ENCODE measurements at places on chromosomes 6 and 20.

- DNase-seq, result no peak
Observed at GRCh38 chr6:70991253-70991652, 34.4 kb upstream of the B3GAT2 start.

GRCh38 chr20:35985806-35986205 is 17.4 kb downstream of the CNBD2 start:
- DNase-seq, result no peak

- DNase-seq, result no peak
Observed at GRCh38 chr6:70110126-70111022, 192.5 kb downstream of the COL9A1 start.

DNA sequence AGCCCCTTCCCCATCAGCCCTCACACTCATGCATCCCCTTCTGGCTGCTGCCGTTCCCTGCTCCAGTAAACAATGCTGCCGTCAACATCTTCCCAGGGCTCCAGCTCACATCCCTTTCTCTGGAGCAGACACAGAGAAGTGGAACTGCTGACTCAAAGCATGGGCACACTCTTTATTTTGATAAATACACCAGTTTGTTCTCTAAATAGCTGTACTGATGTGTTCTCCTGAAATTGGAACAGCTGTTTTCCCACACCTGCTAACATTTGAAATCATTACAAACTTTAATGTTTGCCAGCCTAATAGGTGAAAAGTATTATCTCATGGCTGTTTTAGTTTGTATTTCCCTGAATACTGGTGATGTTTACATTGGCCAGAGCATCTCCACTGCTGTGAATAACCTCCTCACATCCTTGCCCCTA is 102.1 kb upstream of the NXT1 start:
- DNase-seq, result no peak

DNA sequence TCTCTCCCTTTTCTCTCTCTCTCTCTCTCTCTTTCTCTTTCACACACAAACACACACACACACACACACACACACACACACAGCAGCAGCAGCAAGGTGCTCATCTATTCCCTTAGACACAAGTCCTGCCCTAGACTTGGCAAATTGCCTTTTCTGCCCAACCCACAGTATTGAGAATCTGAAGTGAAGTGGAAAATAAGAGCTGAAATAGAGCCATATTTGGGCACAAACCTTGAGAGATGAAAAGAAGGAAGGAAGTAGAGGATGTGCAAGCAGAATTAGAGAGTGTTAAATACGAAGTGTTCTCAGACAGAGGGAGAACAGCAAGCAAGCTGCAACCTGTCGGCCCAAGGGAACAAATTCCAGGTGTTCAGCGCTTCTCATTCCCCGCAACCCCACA is 557.5 kb upstream of the NOX3 start:
- DNase-seq, result no peak

DNA sequence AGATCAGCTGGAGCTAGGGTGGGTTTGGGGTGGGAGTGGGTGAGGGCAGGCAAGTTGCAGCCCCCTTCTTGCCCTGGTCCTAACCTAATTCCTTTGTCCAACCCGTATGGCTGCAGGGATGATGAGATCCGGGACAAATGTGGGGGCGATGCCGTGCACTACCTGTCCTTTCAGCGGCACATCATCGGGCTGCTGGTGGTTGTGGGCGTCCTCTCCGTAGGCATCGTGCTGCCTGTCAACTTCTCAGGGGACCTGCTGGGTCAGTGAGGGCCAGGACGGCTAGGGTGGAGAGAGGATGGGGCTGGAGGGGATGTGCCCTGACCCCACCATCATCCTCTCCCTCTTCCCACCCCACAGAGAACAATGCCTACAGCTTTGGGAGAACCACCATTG is 12.0 kb downstream of the TMEM63B start:
- DNase-seq, result no peak

DNA sequence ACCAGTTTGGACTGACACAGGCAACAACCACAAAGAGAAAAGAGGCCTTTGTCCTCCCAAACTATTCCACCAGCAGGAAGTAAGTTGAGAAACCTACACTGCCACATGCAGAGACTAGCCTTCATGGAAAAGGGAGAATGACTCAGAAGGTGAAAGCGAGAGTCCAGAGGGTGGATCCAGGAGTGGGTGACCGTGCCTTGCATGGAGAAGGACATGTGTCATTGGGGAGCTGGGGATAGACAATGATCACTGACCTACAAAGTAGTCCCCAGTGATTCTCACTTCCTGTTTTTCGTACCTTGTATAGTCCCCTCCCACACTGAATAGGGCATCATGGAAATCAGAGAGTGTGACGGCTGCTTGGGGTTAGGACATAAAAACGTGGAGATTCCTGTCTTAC is 91.9 kb downstream of the MYLK4 start:
- no peak for DNase-seq

- no peak for DNase-seq
Observed at GRCh38 chr6:24324617-24325016, 33.2 kb downstream of the DCDC2 start.

DNA sequence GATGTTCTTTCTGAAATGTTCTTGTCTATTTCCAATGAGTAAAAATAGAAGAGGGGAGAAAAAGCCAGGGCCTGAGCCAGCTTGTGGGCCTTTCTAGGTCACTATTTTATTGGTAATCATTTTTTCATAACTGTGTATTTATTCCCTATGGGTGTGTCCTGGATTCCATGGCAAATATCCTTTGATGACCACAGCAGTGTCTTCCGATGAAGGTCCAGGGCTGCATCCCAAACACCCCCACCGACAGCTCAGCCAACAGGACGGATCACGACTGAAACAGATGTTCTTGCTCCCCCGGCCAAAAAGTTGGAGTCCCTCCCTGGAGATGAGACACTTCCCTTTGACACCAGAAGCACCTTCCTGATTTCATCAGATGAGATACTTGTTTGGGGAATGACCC is 105.4 kb upstream of the PLEKHG1 start:
- DNase-seq, result no peak

DNA sequence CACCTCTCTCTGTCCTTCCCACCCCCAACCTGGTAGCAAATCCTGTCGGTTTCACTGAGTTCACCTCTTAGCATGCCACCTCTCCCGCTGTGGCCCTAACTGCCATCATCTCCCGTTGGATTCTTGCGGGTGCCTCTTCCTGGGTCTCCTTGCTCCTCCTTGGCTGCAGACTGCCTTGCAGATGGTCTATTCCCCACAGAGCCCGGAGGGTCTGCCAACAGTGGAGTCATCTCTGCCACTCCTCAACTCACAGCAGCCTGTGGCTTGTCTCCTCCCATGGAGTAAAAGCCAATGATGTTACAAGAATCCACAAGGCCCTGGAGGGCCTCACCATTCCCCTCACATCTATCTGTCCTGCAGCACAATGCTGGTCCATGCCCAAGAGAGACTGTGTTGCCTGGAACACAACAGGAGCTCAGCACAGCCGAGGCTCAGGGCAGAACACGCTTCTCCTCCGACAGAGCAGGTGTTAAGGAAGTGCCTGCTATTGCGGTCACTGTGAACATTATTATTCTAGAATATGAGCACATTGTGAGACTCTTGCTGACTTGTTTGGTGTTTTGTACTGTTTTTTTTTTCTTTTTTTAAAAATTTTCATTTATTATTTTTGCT is 241.8 kb upstream of the SULF2 start:
- DNase-seq, result no peak

GRCh38 chr6:169035385-169036240 is 218.0 kb downstream of the THBS2 start:
- peak; percentile 43 for DNase-seq

DNA sequence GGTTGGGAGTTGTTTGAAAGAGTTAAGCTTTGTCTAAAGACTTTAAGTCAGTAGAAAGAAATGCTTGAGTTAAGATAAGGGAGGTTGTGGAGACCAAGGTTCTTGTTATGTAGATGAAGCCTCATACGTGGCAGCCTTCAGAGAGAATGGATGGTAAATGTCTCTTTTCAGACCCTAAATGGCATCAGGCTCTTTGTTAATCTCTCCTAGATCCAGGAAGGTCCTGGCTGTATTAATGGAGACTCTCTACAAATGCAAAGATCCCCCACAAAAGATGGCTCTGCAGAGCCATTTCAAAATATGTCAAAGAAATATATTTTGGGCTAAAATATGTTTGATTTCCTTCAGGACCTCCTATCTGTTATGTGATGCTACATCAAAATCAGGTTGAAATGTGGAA is 161.6 kb downstream of the ADAT2 start:
- no peak for DNase-seq

- DNase-seq, result no peak
Observed at GRCh38 chr6:114247101-114247500, 95.7 kb downstream of the HS3ST5 start.

DNA sequence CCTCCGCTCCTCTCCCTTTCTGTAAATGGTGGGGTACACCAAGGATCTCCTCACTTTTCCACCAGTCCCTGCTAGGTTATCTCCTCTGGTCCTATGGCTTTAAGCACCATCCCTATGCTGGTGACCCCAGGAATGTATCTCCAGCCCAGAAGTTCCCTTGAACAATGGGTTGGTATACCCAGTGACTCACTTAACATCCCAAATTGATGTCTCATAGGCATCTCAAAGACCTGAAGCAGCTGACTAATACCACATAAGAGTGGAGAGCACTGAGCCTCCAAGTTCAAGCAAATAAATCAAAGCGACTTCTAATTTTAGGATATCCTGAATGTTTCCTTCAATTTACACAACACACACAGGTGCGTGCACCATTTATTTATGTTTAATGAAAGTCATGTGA is 48.3 kb downstream of the ADGRF1 start:
- no peak for DNase-seq

DNA sequence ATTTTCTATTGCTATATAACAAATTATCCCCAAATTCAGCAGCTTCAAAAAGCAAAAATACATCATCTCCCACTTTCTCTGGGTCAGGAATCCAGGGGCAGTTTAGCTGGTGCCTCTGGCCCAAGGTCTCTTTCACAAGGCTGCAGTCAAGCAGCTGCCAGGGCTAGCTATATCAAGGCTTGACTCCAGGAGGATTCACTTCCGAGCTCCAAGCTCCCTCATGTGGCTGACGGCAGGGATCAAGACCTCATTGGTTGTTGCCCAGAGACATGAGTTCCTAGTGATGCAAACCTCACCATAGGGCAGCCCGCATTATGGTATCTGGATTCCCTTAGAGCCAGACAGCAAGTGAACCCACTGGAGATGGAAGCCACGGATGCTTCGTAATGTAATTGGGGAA is 1.3 kb upstream of the VNN1 start:
- peak; percentile 61 for DNase-seq

GRCh38 chr20:53034899-53035298 is 62.7 kb downstream of the TSHZ2 start:
- no peak for DNase-seq

GRCh38 chr6:116173928-116174327 is 48.0 kb upstream of the COL10A1 start:
- no peak for DNase-seq

- DNase-seq, result no peak
Observed at GRCh38 chr6:79842376-79843040, 104.8 kb downstream of the ELOVL4 start.

GRCh38 chr6:72869621-72870020 is 247.8 kb downstream of the KCNQ5 start:
- DNase-seq, result no peak

- DNase-seq, result no peak
Observed at GRCh38 chr20:13355411-13355810, 134.3 kb downstream of the ISM1 start.

GRCh38 chr6:149031859-149032598 is 285.2 kb downstream of the UST start:
- no peak for DNase-seq

- peak; percentile 38 for DNase-seq
Observed at GRCh38 chr6:54801669-54802068, 44.9 kb upstream of the FAM83B start.

DNA sequence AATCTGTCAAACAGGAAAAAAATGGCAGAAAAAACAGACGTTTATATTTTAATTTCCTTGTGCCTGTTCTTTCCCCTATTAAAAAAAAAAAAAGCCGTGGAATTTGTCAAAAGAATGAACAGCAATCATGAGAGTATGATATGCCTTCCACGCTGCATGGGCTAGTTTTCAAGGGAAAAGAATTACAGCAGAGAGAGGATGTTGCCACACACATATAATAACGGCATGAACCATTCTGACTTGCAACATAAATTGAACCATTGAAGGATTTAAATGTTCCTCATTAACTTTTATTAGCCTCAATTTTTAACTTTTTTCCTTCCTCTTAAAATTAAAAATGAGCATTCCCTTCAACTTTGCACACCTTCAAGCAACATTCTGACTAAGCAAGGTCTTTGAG is 301.8 kb downstream of the FOXC1 start:
- DNase-seq, result no peak

DNA sequence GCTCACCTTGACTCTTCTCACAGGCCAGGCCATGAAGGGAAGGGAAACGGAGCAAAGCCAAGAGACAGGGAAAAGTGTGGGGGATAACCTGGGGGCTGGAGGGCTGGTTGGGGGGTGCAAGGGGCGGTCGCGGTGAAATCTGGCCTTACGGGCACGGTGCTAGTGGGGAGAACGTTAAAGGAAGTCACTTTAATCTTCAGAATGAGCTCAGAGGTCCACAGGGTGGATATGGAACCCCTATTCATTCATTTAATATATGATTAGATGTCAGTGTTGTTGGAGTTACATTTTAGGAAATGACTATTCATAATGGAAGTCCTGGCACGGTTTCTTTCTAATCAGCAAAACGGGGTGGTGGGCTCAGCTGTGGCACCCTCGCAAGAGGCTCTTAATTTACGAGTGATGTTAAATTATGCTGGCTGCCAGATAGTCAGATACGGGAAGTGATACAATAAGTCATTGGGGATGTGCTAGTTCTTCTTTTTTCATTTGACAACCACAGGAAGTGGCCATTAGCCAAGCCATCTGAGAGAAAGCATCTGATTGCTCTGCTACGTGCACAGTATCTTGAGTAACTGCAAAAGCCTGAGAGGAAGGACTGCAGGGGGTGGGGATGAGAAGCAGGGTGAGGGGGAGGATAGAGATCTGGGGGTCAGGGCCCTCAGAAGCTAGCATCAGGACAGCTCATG is 253.0 kb downstream of the QKI start:
- DNase-seq, result no peak

DNA sequence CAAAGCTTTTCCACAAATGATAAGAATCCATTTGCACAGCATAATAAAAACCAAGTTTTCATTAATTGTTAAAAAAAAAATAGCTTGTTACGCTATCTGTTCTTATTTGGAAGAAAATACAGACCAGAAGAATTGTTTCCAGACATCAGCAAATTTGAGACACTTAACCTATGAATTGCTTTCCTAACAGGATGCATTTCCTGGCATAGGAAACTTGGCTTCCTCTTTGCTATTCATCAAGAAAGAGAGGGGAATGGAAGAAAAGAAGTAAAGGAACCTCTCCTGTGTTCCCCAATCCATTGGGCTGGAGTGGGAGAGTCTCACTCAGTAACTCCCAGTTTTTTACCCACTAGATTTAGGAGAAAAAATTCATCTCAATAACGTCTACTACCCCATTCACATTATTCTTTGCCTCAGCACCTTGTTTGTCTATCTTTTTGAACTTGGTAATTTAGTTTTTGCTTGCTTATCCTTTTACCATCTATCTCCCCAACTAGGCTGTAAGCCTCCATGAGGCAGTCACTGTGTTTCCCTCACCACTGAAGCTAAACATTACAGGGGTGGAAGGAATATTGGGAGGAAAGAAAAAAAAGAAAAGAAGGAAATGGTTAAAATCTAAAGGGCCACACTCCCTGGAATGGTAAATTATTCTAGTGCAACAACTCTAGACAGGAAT is 150.3 kb downstream of the COL21A1 start:
- DNase-seq, result peak; percentile 14

All from stomach (tissue), 19 donors.